ENCODE measurements at places on chromosomes 5 and 9.

GRCh38 chr9:71790296-71790695, 22.0 kb upstream of the CEMIP2 start:
- DNase-seq: no peak

GRCh38 chr5:158382473-158382872, 523.5 kb upstream of the CLINT1 start:
- DNase-seq: no peak

DNA sequence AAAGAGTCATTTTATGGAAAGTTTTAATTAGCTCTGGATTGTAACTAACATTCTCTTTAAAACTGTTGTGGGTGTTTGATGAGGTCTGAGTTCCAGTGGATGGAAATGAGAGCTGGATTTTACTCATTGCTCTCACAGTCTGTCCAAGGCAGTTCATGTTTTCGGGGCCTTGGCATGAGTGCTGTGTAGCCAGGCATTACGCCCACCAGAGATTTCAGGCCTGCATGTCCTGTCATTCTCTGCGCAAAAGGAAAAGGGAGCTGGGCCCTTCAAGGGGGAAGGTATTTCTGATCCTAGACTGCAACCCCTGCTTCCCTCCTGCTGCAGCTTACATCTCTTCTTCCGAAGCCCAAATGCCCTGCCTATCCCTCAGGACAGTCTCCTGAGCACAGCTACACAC, 499.6 kb upstream of the TRPC7 start:
- no peak for DNase-seq

GRCh38 chr9:84499969-84500582, 159.5 kb upstream of the SLC28A3 start:
- DNase-seq: no peak

- no peak for DNase-seq
These were observed 297.0 kb downstream of the SLIT3 start for GRCh38 chr5:169003721-169004541.

GRCh38 chr9:137804908-137805630, 72.5 kb upstream of the CACNA1B start:
- no peak for DNase-seq

DNA sequence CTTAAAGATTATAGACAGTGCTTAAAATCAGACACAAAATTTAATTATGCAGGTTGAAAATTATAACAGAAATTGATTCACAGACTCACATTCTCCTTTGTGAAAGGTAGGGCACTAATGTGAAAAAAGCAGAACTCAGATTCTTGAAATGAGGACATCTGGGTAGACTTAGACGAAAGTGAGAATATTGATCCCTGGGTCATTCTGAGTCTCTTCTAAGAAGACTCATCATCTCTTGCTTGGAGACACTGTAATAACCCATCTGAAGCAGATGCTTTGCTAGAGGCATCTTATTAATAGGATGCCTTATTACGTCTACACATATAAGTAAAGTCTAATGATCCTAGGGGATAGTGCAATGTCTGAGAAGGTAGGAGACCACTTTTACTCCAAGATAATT, 274.4 kb downstream of the HINT1 start:
- no peak for DNase-seq
